ENCODE measurements at places on chromosomes 6 and 20.

- no peak for DNase-seq
These were observed 288.0 kb downstream of the PHACTR1 start for GRCh38 chr6:13004601-13005000.

DNA sequence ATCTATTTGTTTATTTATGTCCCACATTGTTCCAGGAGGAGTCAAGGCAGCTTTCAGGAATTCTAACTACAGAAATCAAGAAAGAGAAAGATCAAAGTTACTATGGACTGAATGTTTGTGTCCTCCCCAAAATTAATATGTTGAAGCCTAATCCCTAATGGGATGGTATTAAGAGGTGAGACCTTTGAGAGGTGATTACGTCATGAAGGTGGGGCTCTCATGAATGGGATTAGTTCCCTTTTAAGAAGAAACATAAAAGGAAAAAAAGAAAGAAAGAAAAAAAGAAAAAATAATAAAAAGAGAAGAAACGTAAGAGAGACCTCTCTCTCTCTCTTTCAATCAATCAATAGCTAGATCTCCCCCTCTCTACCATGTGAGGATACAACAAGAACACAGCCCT is 44.7 kb upstream of the TOP1 start:
- DNase-seq = no peak

DNA sequence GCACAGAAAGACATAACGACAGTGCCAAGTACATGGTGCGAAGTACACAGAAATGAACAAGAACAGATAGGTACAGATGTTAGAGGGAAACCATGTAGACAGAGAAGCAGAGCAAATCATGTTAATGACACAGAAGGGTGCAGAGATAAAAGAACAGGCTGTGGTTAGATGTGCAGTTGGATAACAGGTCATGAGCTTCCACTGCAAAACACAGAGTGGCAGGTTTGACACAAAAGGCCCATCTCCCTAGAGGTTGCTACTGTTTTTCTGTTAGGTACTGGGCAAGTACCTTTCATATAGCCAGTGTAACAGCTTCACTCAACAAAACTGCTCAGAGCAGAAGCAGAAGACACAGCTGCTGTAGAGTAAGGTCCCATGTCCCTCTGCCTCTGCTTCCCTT is 84.6 kb downstream of the AK9 start:
- no peak for DNase-seq

DNA sequence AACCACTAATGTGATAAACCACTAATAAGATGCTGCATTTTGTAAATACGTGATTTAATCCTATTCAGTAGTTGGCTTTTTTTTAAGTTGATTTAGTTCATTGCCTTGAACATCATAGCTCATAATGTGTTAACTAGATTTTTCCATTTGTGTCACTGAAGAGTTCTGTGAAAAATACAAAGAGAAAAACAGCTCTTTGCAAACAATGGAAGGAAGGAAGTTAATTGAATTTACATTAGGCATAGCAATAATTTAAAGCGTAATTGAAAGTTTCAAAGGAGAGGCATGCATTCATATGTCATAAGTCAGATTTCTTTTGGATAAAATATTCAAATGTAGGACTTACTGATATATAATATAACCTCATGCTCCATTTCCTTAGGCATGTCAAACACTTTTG is 102.3 kb downstream of the TBC1D7 start:
- DNase-seq = no peak

- no peak for DNase-seq
These were observed 57.6 kb downstream of the ADGRG6 start for GRCh38 chr6:142359271-142359960.

DNA sequence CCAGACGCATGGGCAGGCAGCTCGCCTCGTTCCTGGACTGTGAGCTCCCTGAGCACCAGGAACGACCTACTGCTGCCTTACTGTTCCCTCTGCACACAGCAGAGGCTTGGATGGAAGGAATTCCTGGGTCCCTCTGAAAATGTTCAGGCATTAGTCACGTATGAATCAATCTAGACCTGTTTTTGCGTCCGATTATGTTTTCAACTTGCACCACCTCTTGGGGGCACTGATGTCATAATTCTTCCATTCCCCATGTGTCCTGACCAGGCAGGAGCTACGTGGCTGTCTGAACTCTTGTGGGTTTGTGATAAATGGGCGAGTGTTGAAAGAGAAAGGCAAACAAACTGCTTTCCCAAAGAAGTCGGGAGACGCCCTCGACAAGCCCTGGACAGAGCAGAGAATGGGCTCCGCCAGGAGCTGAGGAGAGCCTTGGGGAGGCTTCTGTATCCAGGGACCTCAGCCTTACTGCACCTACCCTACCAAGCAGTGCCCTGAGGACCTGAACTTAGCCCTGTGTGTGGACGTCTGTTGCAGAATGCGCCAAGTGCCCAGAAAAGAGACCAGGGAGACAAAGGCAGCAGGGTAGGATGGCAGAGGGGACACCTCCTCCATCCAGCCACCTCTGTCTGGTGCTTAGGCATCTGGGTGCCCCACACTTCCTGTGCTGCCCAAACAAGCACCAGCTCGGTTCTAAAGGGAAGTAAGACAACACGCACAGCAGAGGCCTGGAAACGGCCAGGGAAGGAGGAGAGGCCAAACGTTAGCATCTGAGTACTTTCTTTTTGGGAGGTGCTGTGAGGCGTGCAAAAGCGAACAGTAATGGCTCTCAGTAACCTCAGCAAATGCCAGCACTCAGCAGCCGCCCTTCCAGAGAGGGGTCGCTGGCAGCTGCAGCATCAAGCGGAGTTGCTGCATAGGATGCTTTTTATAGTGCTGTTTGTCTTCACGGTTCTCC is 124.2 kb downstream of the LY86 start:
- no peak for DNase-seq

DNA sequence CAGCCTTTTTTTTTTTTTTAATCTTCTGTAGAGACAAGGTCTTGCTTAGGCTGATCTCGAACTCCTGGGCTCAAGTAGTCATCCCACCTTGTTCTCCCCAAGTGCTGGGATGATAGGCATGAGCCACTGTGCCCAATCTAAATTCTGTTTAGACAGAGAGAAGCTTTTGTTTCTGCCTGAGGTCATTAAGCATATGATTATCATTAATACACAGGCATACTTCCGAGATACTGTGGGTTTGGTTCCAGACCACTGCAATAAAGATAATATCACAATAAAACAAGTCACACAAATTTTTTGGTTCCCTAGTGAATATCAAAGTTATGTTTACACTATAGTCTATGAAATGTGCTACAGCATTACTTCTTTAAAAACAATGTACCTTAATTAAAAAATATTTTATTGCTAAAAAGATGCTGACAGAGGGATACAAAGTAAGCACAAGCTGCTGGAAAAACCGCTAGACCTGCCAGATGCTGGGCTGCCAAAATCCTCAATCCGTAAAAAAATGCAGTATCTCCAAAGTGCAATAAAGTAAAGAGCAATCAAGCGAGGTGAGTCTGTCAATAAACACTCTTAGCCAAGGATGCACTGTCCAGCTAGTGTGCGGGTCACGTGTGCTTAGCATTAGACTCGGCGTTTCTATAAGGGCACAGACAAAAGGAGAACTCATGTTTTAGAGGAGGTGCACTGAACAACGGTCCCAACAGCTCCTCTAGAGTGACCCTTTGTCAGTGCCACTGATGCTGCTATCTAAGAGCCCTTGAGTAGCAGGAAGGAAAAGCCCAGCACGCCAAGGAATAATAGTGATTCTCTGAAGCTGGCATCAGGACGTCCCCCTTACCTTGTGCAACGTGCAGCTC is 16.1 kb downstream of the TXNDC5 start:
- no peak for DNase-seq

DNA sequence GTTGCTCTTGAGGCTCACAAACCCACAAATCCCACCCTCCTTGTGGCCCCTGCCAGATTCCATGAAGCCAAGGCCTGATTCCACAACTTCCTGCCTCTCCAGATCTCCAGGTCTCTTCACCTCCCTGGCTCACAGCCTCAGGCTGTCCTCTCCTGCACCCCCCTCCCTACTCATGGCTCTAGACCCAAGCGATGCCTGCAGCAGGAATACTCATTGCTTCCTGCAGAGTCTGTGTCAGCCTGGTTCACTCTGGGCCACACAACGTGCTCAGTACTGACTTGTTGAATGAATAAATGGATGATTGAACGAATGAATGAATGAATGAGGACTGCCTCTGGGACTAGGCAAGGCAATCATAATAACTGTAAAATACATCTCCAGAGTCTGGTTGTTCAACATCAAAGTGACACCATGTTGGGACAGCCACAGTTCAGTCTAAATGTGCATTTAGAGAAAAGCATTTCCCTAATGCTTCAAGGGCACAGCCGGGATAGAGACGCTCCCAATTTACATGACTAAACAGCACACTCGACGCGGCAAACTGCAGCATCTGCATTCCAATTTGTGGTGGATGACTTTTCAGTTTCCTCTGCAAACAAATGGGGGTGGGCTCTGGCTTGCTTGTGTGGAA is 139.9 kb downstream of the GRM4 start:
- DNase-seq = no peak

DNA sequence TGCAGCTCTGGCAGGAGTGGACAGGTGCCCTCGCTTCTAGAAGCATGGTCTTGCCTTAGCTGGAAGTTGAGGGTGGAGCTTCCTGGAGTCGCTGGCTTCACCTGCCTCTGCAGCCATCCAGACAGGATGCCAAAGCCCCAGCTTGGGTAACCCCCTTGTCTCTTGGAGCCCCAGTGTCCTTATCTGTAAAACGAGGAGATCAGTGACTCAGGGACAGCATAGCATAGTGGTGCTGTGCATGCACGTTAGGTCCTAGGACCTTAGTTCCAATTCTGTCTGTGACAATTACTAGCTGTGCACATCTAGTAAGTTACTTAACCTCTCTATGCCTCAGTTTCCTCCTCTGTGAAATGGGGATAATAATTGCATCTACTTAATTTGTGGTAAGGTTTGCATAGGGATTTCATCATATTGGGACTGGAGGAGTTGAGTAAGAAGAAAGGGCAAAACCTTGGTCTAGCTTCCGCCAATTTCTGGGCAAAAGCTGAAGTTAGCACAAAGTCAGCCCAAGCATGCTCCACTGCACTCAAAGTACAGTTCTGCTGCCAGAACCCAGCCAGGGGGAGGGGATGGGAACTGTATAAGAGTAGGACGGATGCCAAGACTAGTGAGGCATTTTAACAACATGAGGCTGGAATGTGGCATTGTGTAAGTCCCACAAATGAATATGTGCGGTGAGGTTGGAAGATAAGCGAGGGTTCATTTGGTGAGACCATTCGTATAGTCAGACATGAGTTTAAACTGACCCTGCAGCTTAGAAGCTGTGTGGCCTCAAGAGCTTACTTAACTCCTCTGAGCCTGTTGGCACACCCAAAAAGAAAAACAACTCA is 24.5 kb downstream of the TOX2 start:
- DNase-seq = no peak

DNA sequence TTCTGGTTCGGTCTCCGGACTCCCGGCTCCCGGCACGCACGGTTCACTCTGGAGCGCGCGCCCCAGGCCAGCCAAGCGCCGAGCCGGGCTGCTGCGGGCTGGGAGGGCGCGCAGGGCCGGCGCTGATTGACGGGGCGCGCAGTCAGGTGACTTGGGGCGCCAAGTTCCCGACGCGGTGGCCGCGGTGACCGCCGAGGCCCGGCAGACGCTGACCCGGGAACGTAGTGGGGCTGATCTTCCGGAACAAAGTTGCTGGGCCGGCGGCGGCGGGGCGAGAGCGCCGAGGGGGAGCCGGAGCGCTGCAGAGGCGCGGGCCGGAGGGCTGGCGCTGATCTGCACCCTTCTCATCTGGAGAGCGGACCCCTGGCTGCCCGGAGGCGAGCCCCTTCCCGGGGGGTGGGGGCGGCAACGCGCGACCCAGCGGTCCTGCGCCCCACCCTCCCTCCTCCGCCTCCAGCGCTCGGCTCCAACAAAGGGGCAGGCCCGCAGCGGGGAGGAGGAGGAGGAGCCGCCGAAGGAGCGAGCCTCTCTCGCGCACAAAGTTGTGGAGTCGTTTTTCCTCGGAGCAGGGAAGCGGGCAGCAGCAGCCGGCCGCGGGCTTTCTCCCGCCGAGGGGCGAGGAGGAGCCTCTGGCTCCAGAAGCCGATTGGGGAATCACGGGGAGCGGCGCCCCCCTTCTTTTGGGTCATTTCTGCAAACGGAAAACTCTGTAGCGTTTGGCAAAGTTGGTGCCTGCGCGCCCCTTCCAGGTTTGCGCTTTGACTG is at the start of gene UTRN:
UTRN (plus strand) TSS at position 553 of the 765 bp plus-strand sequence. CDS start 6,494 bp downstream, outside the sequence.
- DNase-seq = peak; percentile 22

DNA sequence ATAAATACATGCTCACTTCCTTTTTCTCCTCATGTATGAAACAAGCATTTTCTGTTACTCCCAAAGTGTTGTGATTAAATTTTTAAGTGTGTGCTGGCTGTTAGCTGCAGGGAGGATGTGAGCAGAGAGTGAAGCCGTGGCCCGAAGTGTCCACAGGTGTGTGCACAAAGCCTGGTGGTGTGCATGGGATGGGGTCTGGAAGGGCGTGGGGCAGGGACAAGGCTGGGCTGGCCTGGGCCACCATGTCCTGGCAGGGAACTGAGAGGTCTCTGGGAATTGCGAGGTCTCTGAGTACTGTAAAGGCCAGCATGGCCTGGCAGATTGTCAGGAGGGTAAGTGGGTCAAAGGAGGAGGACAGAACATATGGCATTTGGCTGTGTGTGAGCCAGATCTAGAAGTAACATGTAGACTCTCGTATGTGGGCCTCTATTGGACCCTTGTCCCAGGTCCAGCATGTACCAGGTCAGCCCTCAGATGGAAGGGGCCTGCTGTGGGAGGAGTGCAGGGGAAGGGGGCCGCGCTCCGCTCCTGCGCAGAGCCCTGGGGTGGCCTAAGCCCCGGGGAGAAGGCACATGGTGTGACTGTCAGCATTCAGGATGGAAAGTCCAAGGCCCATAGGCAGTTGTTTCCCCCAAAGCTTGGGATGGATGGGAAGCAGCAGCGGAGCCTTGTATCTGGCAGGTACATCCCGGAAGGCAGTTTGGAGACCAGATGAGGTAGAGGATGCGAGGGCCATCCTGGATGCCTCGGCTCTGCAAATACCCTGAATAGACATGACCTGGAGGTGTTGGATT is 45.1 kb upstream of the PHACTR3 start:
- DNase-seq = no peak

GRCh38 chr6:31815025-31815838 is at the start of the genes HSPA1A and HSPA1L:
Gene HSPA1A, plus strand, starts transcription at chr6:31815543. Its CDS starts 214 bp downstream, at chr6:31815757.
Gene HSPA1L, minus strand, starts transcription at chr6:31815283. Its CDS starts 3,311 bp downstream, at chr6:31811972.
- DNase-seq = peak; percentile 68

DNA sequence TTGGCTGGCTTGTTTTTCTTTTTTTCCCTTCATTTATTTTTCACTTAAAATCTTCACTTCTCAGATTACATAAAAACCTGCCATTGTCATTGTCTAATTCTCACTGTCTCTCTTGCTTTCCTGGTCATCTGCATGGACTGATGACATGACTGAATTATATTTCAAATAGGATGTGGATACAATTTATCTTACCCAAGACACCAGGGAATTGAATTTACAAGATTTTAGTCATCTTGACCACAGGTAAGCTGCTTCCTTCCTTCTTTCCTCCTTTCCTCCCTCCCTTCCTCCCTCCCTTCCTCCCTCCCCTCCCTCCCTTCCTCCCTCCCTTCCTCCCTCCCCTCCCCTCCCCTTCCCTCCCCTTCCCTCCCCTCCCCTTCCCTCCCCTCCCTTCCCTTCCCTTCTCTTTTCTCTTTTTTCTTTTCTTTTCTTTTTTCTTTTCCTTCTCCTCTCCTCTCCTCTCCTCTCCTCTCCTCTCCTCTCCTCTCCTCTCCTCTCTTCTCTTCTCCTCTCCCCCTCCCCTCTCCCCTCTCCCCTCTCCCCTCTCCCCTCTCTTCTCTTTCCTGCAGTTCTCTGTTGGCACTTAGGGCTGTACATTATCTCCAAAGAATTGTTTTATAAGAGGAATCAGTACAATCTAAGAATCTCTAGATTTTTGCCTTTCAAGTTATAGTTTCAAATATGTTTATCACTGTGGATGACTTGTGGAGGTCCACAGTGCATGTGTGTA is 171.5 kb downstream of the CARMIL1 start:
- no peak for DNase-seq

Data from stimulated activated naive B cell treated with anti-CD40 and anti-IgM and Interleukin-4, amounts not matched to agents 10 μg/mL and 1 μg/mL and 100 μg/mL, for 72 hours (primary cell).